Activated naive CD4-positive, alpha-beta T cell treated with anti-CD3 and anti-CD28 coated beads, Interleukin-2, amount 10 ng/mL, durations not matched to agents 7 days and 5 days (primary cell): ENCODE measurements at places on chromosomes 2 and 18.

GRCh38 chr2:85886590-85886989, 2.2 kb downstream of the ST3GAL5 start:
- peak; percentile 45 for DNase-seq

DNA sequence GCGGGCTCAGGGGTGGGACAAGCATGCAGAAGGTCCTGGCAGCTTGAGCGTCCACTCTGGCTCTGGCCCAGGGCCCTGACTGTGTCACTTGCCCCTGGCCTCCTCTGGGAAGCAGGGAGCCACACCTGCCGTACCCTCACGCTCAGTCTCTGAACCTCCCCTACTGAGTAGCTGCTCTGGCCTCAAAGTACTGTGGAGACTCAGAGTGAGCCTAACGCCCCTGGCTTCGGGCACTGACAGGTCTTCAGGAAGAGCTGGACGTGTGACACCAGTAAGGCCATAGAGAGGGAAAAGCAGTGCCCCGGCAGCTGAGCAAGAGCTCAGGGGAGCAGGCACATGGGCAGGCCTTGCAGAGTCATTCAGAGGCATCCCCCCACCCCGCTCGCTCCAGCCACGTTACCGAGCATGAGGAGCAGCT, 73.3 kb downstream of the SFXN5 start:
- no peak for DNase-seq

DNA sequence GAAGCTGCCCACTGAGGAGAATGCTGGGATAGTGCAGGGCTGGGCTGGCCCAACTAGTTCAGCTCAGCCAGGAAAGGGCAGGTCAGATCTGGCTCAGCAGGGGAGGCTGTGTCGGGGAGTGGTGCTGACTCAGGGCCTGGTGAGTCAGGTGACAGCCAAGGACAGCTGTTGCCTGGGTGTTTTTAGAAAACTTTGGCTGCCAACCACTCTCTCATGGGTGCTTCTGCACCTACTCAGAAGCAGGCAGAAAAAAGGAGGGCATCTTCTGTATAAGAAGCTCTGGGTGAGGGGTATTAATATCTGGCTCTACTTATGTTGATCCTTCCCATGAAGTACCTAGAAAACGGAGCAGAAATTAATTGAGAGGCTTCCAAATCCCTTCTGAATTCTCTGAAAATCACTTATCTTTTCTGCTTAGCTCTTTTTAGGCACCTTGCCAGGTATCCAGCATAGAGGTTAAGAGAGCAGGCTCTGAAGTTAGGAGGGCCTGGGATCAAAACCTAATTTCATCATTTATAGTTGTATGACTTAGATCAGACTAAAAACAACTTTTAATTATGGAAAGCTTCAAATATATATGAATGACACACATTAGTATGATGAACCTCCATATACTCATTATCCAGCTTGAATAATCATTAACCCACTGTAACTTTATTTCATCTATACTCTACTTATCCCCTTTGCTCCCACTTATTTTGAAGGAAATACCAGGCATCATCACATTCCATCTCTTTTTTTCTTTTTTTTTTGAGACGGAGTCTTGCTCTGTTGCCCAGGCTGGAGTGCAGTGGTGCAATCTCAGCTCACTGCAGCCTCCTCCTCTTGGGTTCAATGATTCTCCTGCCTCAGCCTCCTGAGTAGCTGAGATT, 15.5 kb upstream of the RAB10 start:
- DNase-seq: no peak

- DNase-seq: peak; percentile 62
These were observed 15.8 kb downstream of the INPP5D start for GRCh38 chr2:233075966-233076339.

DNA sequence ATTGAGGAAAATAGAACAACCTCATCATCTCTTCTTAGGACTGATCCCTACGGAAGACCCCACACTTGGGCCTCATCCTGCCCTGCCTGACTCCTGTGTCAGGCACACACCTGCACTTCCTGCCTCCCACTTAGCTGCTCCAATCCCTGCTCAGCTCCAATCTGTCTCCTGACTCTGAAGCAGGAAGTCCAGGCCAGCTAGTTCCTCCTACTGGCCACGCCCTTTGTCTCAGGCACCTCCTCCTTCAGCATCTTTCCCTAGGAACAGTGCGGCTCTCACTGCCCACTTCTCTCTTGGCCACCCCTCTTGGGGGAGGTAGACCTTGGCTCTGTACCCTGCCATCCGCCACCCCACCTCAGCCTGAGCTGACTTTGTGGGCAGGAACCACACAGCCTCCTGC, 135.8 kb downstream of the CELF4 start:
- no peak for DNase-seq

DNA sequence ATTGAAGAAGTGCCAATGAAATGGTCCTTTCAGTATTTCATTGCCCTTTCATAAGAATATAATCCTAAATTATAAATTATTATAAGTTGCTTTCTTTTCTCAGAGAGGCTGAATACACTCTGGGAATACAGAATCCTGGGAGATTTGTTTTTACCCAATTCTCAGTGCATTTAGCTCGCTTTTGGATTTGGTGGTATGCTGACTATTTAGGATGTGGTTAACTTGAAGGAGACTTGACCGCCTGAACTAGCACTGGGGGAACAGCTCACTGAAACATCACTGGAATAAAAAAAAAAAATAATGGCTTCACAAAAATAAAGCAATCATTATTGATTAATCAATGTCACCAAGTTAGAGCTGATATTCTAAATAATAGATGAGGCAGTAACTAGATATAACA, 10.2 kb downstream of the TNFAIP6 start:
- no peak for DNase-seq

- DNase-seq: no peak
These were observed 214.1 kb upstream of the NABP1 start for GRCh38 chr2:191463790-191464189.

DNA sequence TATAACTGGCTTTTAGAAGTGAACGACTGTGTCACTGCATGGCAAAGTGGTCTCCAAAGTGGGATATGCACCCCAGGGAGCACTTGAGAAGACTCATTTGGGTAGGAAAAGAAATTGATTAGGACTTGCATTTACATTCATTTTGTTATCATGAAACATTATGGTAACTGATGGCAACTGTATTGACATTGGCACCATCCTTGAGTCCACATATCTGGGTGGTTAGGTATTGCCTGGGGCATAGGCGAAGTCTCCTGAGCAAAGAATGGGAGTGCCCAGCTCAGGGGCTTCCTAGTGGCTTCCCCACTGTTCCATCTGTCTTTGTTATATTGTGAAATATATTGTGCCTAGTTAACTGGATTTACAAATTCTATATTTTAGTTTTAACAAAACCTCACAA, 29.2 kb downstream of the SPATS2L start:
- no peak for DNase-seq

GRCh38 chr18:76855594-76855993, 33.2 kb downstream of the ZNF236 start:
- no peak for DNase-seq

DNA sequence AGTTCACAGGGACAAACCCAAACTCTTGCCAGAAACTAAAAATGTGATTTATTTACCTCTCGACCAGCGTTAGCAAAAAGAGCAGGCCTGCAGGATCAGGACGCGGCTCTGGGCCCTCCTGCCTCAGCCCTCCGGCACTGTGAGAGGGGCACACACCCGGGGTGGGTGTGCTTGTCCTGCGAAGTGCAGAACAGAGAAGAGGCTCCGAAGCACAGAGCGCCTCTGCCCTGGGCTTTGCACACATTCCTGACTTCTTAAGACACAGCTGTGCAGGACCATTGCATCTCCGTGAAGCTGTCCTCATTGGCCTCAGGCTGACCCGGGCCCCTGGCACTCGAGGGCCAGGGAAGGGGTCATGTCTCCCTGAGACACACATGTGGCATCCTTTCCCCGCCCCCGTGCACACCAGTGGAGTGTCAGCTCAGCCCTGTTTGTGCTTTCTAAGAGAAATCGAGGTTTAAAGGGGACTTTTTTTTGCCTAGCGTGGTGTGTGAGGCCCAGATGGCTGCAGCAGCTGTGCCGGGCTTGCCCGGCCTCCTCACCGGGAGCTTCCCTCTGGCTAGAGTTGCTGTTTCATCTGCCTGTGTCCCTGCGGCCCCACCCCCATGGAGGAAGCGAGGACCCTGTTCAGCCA, 9.9 kb upstream of the NFATC1 start:
- no peak for DNase-seq

- DNase-seq: no peak
These were observed 11.6 kb upstream of the OR6B3 start for GRCh38 chr2:240064898-240065297.

- no peak for DNase-seq
These were observed 579.0 kb downstream of the RIT2 start for GRCh38 chr18:42536442-42536841.

GRCh38 chr2:25250331-25251070, 82.1 kb upstream of the POMC start:
- DNase-seq: peak; percentile 34

DNA sequence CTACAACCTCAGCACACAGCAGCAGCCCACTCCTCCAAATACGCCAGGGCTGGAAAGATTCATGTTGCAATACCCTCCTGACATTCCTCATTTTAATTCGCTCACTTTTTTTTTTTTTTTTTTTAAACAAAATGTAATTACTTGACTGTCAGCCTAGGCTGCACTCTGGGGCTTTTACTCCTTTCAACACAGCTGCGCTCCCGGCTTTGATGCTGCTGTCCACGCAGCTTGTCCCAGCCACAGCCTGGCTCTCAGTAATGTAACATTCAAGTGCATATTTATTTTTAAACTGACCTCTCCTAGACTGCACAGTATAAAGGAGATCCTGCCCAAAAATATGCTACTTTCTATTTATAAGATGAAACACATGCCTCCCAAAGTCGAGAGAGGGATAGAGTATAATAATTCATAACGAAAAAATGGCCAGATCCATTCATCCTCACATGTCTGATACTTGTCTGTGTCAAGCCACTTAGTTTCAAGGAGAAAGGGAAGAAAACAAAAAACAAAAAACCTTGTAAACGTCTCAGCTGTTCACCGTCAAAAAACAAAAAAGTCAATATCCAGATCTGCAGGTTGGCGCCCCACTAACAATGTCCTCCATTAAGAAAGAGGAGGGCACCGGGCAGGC, 949 bp downstream of the CDC42EP3 start:
- no peak for DNase-seq

DNA sequence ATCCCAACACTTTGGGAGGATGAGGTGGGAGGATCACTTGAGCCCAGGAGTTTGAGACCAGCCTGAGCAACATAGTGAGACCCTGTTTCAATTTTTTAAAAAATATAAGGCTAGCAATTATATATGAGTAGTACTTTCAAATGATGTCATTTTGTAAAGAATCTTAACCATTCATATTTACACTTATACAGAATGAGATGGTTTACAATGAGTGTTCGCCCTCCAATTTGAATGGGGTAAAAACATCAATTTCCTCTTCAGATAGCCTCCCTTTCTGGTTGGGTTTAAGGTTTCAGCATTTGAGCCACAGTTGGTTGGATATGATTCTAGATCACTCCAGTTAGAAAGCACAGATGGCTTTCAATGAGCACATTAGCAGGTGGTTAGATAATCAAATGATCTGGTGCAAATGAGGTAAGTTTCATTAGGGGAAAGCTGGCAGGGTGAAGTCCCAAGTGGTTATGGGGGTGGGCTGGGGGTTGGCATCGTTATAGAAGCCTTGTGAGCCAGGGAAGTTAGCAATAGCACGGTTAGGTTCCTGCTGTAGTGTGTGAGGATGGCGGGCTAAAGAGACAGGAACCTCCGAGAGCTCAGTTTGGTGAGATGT, 63.9 kb downstream of the TRPM8 start:
- DNase-seq: no peak

DNA sequence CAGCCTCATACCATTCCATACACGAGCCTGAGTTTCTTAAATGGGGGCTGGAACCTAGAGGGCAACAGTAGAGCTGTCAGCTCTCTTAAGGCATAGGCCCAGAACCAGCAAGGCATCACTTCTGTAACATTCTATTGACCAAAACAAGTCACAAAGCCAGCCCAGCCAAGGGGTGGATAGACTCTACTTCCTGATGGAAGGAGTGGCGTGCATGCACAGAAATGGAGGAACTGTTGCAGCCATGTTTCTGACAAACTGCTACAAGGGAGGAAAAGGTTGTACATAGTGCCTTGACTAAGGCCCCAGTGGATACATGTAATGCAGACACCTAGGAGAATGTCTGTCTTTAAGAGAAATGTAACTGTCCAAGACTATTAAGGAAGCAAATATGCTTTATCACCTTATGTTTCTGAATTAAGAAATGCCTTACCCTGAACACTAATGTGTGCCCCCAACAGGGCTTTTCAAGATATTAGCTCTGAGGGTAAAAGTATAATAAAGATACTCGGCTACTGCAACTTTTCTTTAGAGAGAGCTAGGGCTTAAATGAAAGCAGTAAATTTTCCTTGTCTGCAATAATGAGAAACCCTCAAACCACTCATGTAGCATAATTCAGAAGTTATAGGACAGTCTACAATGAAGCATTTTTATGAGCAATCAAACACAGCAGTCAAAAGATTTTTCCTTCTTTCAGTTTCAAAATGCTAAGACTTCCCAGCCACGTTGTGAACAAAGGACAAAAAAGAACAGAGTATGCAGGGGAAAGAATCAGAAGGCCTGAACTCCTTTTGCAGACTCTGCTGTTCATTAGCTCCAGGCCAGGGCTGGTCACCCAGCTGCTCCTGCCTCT, 35.1 kb upstream of the CDC42EP3 start:
- DNase-seq: no peak

- no peak for DNase-seq
These were observed 273.1 kb downstream of the LRATD1 start for GRCh38 chr2:14905571-14905970.

DNA sequence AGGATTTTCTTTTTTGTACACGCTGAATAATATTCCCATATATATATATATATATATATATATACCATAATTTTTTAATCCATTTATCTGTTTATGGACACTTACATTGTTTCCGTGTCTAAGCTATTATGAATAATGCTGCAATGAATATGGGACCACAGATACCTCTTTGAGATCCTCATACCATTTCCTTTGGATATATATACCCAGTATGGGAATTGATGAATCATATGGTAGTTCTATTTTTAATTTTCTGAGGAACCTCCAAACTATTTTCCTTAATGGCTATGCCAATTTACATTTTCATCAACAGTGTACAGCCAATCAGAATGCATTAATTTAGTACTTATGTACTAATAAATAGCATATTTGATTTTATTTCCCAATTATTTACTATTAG, 53.1 kb downstream of the MERTK start:
- no peak for DNase-seq

DNA sequence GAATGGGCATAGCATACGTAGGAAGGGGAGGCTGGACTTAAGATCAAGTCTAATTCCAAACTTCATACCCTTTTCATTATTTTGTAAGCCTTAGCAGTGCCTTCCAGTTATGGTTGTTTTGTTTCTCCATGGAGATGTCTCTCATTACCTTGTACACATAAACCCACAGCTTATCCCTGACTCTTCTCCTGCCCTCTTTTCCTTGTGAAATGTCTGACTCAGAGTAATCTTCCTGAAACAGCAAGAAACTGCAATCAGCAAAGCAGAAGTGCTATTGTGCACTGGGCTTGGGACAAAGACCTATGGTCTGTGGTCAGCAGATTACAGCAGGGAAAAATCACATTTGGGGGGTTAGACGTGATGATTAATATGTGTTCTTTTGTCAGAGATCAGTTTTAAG, 176.7 kb downstream of the IKZF2 start:
- DNase-seq: no peak
